ENCODE measurements at places on chromosomes 7 and 10.

- no peak for DNase-seq
- no peaks in the 10 kb centered on the region for H3K4me1 ChIP-seq
- no peak overlapping the region for H3K4me3 ChIP-seq
- H3K27ac ChIP-seq = no peak overlapping the region
- H3K36me3 ChIP-seq = no peaks in the 10 kb centered on the region
- H3K27me3 ChIP-seq = no peaks in the 10 kb centered on the region
Observed at GRCh38 chr7:96786261-96786997, 76.8 kb upstream of the SEM1 start.

GRCh38 chr10:58857251-58857805 lies 319.1 kb upstream of the PHYHIPL start:
- no peaks in the 10 kb centered on the region for H3K4me1 ChIP-seq
- no peaks in the 10 kb centered on the region for H3K27me3 ChIP-seq
- H3K36me3 ChIP-seq = no peaks in the 10 kb centered on the region
- H3K4me3 ChIP-seq = no peak overlapping the region
- DNase-seq = no peak

GRCh38 chr7:49611951-49612350 lies 161.5 kb upstream of the VWC2 start:
- H3K27ac ChIP-seq = no peak overlapping the region
- no peaks in the 10 kb centered on the region for H3K36me3 ChIP-seq
- no peaks in the 10 kb centered on the region for H3K27me3 ChIP-seq
- H3K4me3 ChIP-seq = no peak overlapping the region

- H3K36me3 ChIP-seq = peaks cover 12% of the 10 kb centered on the region
- DNase-seq = no peak
- H3K4me1 ChIP-seq = peaks cover 27% of the 10 kb centered on the region
- no peak overlapping the region for H3K27ac ChIP-seq
Observed at GRCh38 chr10:94357193-94357592, 5.5 kb downstream of the NOC3L start.
